RWPE1 (cell line): ENCODE measurements at places on chromosomes 2 and 18.

- DNase-seq: no peak
Measured at GRCh38 chr2:98445683-98446581, 1.3 kb downstream of the INPP4A start.

DNA sequence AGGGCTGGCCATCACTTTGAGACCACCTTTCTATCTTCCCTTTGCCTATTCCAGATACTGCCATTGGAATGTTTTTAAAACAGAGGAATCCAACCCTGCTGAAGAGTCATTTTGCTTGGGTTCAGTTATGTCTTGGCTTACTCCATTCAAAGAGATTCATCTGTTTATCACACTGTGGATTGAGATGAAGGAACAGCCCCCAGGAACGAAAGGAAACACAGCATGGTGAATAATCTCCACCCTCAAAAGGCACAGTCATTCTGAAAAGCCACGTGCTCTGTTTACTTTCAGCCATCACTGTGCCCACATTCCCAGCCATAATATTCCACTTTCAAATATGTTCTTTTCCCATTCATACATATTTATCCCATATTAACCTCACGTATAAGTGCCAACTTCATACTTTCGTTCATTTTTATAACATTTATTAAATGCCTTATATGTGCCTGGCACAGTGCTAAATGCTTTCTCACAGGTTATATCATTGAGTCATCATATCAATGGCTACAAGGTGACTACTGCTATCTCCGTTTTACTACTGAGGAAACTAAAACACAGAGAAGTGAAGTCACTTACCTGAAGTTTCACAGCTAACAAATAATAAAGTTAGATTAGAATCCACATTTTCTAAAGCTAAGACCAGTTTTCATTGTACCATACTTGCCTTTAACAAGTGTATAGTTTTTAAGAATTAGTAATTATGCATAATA lies 143.6 kb downstream of the OSR1 start:
- no peak for DNase-seq

DNA sequence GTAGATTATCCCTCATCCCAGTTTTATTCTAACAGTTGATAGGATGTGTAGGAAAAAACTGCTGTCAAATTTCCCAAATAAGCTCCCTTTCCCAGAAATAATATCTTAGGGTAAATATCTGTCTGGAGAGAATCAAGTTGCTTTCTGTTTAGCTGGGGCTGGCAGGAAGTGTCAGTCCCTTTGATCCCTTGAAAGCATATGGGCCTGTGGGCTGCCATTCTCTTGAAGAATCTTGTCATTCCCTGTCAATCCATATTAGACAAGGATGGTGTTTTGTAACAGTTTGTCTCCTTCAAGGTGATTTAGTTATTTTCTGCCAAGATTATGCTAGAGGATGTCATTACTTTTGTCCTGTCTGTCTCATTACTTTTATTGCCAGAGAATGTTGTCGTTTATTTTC lies 37.1 kb upstream of the UBE2E3 start:
- no peak for DNase-seq

- no peak for DNase-seq
Measured at GRCh38 chr2:197784956-197785941, at the start of gene BOLL. Gene BOLL (minus strand): TSS chr2:197785319. CDS start chr2:197781850, 3,469 bp downstream.

DNA sequence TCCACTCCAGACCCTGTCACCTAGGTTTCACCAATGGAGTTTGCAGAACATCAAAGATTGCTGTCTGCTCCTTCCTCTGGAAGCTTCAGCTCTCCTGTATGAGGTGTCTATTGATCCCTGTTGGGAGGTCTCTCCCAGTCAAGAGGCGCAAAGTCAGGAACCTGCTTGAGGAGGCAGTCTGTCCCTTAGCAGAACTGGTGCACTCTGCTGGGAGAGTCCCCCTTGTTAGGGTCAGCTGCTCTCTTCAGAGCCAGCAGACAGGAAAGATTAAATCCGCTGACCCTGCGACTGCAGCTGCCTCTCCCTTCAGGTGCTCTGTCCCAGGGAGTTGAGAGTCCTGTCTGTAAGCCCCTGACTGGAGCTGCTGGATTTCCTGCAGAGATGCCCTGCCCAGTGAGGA lies 195.7 kb downstream of the PPP1R1C start:
- no peak for DNase-seq

- no peak for DNase-seq
Measured at GRCh38 chr2:181655519-181655918, 1.4 kb downstream of the CERKL start.

DNA sequence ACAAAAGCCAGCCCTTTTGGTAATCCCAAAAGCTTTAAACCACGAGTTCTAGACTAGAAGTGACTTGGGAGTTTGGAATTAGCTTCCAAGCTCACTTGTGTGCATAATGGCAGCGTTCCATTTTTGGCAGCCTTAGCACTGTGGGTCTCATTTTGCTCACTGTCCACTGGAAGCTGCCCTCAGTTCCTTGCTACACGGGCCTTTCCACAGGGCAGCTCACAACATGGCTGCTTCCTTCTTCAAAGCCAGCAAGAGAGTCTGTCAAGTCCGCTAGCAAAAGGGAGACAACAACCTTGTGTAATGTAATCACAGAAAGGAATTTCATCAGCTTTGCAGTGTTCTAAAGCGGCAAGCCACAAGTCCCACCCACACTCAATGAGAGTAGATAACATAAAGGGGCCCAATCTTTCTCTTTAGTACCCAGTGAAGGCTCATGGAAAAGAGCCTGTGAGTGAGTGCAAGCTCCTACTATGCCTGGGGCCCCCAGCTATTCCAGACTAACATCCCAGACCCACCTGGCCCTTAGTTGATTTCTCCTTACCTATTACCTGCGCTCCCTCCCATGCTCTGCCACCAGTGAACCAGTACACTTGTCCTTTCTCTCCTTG lies 239.7 kb upstream of the FBXO11 start:
- DNase-seq: no peak

GRCh38 chr18:58992301-58993231 lies 127.9 kb downstream of the ZNF532 start:
- no peak for DNase-seq
